ENCODE measurements at places on chromosomes 1 and 21.

GRCh38 chr1:21857142-21857839 lies 45.2 kb downstream of the LDLRAD2 start:
- peak; percentile 46 for DNase-seq

GRCh38 chr1:214354440-214355148 lies 73.6 kb downstream of the SMYD2 start:
- DNase-seq, result no peak

DNA sequence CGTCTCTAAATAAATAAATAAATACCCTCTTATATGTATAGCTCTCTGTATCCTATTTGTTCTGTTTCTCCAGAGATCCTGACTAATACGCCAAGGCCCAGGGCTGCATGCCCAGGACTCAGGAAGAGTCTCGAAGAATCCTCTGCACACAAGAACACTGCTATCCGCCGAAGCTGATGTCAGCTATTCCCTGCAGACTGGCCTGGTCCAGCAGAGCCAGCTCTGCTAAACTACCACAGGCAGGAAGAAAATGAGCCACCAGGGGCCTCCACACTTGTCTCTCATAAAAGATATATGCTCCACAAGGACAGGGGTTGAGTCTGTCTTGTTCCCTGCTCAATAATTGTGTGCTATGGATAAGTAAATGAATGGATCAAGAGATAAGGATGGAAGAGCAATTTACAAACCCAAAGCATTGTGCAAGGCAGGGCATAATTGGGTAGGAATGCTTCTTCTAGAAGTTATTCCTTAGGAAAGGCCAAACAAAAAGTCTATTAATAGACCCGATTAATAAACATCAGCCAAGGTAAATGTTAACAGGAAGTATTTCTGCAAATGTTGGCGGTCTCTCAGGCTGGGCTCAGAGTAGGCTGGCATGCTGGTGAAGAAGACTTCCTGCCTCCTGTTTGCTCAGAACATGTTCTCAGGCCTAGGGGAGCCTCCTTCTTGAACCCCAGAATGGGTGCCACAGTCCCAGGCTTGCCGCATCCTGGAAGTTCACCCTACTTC lies 26.3 kb upstream of the MAN1C1 start:
- peak; percentile 39 for DNase-seq

GRCh38 chr1:118931876-118932275 lies 56.3 kb downstream of the TBX15 start:
- DNase-seq, result no peak

GRCh38 chr1:20284625-20285024 lies 6.0 kb upstream of the VWA5B1 start:
- no peak for DNase-seq
